ENCODE measurements at places on chromosomes 3 and 15.

GRCh38 chr15:44726568-44727484 lies 9.5 kb upstream of the TRIM69 start:
- peak overlapping the region; percentile 36 for H3K27ac ChIP-seq
- H3K4me1 ChIP-seq, result peaks cover 6% of the 10 kb centered on the region
- no peaks in the 10 kb centered on the region for H3K27me3 ChIP-seq
- no peaks in the 10 kb centered on the region for H3K36me3 ChIP-seq
- peak; percentile 89 for DNase-seq

GRCh38 chr15:49456166-49456565 lies 33.1 kb downstream of the FGF7 start:
- H3K27ac ChIP-seq, result no peak overlapping the region
- H3K4me1 ChIP-seq, result no peaks in the 10 kb centered on the region
- H3K27me3 ChIP-seq, result no peaks in the 10 kb centered on the region

- no peaks in the 10 kb centered on the region for H3K36me3 ChIP-seq
- peaks cover 6% of the 10 kb centered on the region for H3K4me1 ChIP-seq
- DNase-seq, result no peak
- H3K27ac ChIP-seq, result no peak overlapping the region
- no peaks in the 10 kb centered on the region for H3K27me3 ChIP-seq
Measured at GRCh38 chr15:63495780-63496488, 8.5 kb upstream of the USP3 start.

DNA sequence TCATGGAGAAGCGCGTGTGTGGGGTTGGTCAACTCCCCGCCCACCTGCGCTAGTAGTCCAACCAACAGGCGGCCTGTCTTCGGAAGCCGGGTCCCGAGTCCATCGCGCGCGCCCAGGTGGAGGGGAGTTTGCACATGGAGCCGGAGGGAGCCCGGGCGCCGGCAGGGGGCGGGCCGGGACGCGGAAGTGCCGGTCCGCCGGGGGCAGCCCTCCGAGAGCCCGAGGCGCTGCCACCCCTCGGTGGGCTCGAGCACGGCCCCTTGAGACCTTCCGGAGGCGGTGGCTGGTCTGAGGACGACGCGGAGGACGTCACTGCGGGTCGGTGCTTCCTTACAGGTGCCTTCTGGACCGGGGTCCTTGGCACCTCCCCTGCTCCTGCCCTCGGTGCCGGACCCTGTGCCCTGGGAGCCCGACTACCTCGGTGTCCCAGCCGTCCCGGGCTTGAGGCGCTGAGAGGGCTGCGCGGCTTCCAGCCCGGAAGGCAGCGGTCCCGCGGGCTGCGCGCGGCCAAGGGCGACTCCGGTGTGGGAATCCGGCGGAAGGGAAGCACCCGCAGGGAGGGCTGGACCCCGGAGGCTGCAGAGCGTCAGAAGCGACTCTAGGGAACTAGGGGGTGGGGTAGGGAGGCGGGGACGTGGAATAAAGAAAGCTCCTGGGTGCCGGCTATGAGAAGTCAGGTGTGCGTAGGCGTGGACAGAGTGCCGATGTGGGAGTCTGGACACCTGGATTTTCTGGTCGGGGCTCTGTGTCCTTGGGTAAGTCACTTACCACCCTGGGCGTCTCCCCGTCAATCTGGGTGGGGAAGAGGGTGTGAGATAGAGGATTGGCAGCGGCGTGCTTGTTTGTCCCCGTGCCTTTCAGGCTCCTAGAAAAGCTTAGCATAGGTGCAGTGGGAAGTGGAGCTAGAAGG lies 212.3 kb downstream of the FGF12 start:
- peaks cover 5% of the 10 kb centered on the region for H3K4me1 ChIP-seq
- H3K36me3 ChIP-seq, result no peaks in the 10 kb centered on the region
- DNase-seq, result peak; percentile 89
- no peaks in the 10 kb centered on the region for H3K27me3 ChIP-seq

- H3K27me3 ChIP-seq, result no peaks in the 10 kb centered on the region
- peaks cover 7% of the 10 kb centered on the region for H3K4me1 ChIP-seq
- no peak overlapping the region for H3K27ac ChIP-seq
- H3K36me3 ChIP-seq, result no peaks in the 10 kb centered on the region
Measured at GRCh38 chr15:74390647-74391288, 23.3 kb upstream of the CYP11A1 start.

DNA sequence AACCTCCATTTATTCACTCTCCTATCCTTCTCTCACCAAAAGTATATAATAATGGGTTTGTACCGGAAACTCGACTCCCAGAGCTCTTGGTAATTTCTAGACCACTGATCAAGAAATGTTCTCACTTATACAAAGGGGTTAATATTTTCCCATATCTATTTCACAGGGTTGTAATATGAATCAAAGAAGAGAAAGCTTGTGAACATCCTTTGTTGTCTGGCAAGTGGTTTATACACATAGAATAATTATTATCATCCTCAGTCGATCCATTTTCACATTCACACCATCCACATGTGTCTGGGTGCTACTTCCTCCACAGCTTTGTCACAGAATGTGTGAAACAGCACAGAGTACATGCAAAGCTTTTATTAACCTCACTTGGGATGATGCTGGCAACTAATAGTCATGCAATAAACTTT lies 29.9 kb upstream of the STT3B start:
- no peaks in the 10 kb centered on the region for H3K27me3 ChIP-seq
- H3K4me3 ChIP-seq, result no peak overlapping the region
- H3K27ac ChIP-seq, result no peak overlapping the region
- H3K4me1 ChIP-seq, result peaks cover 11% of the 10 kb centered on the region
- DNase-seq, result no peak

DNA sequence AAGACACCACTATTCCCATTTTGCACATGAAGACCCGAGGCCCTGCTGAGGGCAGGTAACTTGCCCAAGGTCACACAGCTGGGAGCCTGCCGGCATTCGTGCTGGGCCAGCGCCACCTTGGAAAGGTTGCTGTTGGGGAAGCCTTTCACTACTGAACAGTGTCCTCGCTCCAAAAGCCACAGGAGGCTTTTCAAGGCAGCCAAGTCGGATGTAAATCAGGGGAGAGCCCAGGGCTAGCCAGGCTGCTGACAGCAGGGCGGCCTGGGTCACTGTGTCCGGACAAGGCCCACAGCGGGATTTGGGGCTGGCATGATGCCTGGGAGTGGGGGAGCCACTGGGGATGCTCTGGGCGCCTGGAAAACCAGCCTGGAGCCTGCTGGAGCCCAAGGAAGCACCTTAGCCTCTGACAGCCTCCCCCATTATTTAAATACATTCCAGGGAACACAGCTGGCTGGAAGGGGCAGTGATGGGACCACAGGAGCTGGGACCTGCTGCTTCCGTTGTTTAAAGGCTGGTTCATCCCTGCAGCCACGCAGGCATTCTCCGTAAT lies 10.5 kb downstream of the SLC6A6 start:
- peak overlapping the region; percentile 22 for H3K27ac ChIP-seq
- peak; percentile 84 for DNase-seq
- H3K27me3 ChIP-seq, result no peaks in the 10 kb centered on the region
- H3K4me3 ChIP-seq, result no peak overlapping the region
- H3K4me1 ChIP-seq, result peaks cover 3% of the 10 kb centered on the region
- no peaks in the 10 kb centered on the region for H3K36me3 ChIP-seq

DNA sequence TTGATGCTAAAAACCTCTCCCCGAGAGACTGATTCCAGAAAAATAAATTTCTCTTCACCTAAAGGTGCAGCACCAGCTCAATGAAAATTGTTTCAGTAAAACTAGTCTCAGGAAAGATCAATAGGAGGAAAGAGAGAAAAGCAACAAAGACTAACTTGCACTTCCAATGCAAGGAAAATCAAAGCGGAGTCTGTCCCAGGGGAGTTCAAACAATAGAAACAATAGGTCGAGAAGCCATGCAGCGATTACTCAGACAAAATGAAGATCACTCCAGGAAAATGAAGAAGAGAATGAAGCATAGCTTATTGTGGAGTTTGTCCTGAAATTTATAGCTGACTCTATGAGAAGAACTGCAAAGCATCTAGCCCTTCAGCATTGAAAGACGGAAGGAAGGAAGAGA lies 105.1 kb upstream of the FRMD4B start:
- H3K27me3 ChIP-seq, result no peaks in the 10 kb centered on the region
- DNase-seq, result no peak
- H3K36me3 ChIP-seq, result no peaks in the 10 kb centered on the region
- no peaks in the 10 kb centered on the region for H3K4me1 ChIP-seq
- no peak overlapping the region for H3K27ac ChIP-seq
- no peak overlapping the region for H3K4me3 ChIP-seq

GRCh38 chr3:196528639-196529233 lies 13.6 kb upstream of the SMCO1 start:
- H3K27ac ChIP-seq, result no peak overlapping the region
- no peaks in the 10 kb centered on the region for H3K27me3 ChIP-seq
- DNase-seq, result peak; percentile 79
- H3K36me3 ChIP-seq, result no peaks in the 10 kb centered on the region
- no peaks in the 10 kb centered on the region for H3K4me1 ChIP-seq

DNA sequence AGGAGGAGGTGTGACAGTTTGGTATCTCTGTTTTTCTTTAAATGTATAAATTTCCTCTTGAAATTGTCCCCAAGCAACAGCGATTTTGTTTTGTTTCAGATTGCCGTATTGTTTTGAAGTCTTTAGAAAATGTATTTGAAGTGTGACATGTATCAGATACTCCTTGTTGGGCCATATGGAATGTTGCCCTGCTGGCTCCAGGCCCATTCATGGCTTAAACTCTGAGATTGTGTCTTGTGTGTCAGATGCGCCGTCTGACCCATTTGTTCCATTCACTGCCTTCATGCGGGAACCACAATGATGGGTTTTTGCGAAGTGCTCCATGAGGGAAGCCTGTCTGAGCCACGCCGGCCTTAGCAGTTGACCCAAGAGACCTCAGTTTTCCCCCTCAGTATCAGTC lies 75.2 kb upstream of the ADAMTSL3 start:
- H3K27me3 ChIP-seq, result no peaks in the 10 kb centered on the region
- no peak overlapping the region for H3K4me3 ChIP-seq
- H3K27ac ChIP-seq, result no peak overlapping the region
- H3K4me1 ChIP-seq, result no peaks in the 10 kb centered on the region

DNA sequence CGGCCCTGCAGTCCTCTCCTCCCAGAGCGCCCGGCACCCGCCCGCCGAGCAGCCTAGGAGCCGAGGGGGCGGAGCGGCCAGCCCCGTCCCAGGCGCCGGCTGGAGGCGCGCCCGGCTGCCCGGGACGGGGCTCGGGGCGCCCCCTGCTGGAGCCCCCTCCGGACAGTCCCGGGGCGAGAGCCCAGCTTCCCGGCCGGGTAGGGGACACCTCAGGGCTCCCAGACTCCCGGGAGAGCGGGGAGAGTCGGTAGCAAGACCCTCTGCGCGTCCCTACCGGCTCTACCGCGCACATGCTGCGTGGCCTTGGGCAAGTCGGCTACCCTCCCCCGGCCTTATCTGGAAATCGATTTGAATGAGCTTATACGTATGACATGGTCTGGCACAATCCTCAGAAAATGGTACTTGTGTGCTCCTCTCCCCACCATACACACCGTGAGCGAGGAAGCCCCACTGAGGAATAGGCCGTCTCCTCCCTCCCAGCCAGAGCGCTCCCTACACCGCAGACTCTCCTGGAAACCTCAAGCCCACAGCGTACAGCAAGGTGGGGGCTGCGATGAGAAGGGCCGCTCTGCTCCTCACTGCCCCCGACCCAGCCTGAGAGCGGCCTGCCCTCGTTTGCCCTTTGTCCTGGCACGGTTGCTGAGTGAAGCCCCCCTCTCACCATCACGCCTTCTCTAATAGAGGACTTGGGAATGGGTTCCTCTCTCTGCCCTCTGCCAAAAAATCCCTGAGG lies at the start of gene DAPK2:
Gene DAPK2 (minus strand): TSS at position 65 of the 733 bp plus-strand sequence. CDS start 6,224 bp downstream, outside the sequence.
- peak; percentile 57 for DNase-seq
- no peak within 1 kb of the TSS for H3K4me3 ChIP-seq
- H3K27ac ChIP-seq, result no peak within 1 kb of the TSS
- no peaks in the 10 kb centered on the region for H3K4me1 ChIP-seq
- no peaks in the 10 kb centered on the region for H3K27me3 ChIP-seq

- no peaks in the 10 kb centered on the region for H3K27me3 ChIP-seq
- peaks cover 5% of the 10 kb centered on the region for H3K4me1 ChIP-seq
- H3K4me3 ChIP-seq, result no peak overlapping the region
- H3K36me3 ChIP-seq, result no peaks in the 10 kb centered on the region
- H3K27ac ChIP-seq, result no peak overlapping the region
Measured at GRCh38 chr15:43899928-43900327, 73.1 kb downstream of the WDR76 start.

DNA sequence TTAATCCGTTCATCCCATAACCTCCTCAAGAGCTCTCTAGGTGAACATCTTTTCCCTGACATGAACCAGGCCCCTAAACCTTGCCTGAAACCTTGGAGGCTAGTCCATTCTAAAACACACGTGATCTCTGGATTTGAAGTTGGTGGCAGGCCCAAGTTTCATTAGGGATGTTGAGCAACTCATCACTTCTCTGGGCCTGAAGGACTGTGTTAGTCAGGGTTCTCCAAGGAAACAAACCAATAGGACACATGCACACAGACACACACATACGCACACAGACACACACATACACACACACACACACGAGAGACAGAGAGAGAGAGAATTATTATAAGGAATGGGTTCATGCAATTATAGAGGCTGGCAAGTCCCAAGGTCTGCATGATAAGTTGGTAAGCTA lies 31.9 kb downstream of the ACAN start:
- no peaks in the 10 kb centered on the region for H3K36me3 ChIP-seq
- no peak overlapping the region for H3K4me3 ChIP-seq
- DNase-seq, result no peak
- no peak overlapping the region for H3K27ac ChIP-seq
- H3K4me1 ChIP-seq, result no peaks in the 10 kb centered on the region

DNA sequence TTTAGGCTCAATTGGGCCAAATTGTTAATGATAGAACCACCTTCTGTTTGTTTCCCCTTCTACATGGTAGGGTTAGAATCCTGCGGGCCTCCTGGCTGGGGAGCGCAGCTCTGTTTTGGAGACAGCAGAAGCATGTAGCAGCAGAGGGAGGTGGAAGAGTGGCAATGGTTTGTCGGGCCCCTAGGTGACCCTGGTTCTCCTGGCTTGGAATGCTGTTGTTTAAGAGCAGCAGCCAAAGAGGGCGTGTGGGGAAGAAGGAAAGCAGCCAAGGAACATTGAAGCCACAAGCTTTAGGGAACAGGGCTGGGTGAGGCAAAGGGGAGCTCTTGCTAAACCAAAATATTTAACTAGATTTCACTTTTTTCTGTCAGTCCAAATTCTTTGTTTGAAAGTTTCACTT lies 213.7 kb upstream of the NR2E3 start:
- H3K27me3 ChIP-seq, result no peaks in the 10 kb centered on the region
- peak; percentile 37 for DNase-seq
- H3K4me3 ChIP-seq, result no peak overlapping the region
- H3K4me1 ChIP-seq, result no peaks in the 10 kb centered on the region

DNA sequence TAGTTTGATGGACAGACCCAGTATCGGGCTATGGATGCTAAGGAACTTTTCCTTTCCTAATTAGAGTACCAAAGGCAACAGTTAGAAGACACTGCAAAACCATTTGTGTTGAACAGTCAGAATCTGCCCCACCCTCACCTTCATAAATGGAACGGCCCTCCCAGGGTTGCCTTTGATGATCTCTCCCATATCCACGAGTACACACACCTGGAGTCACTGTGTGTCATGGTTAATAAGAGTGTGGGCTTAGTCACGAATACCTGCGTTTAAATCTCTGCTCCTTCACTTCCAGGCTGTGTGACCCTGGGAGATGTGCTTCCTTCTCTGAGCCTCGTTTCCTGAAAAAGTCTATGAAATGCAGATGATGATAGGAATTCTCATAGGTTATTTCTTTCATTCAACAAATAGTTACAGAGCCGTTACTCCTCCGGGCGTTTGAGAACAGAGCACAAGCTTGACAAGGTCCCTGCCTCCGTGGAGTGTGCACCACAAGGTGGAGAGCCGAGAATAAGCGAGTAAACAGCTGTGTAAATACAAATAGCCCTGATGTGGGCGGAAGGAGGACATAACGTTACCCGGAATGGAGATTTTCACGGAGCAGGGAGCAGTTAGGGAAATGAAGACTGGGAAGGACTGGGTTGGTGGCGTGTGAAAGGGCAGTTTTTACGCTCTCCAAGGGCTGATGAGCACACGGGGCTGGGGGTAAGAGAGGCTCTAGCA lies 6.7 kb downstream of the SLC51A start:
- no peaks in the 10 kb centered on the region for H3K4me1 ChIP-seq
- no peaks in the 10 kb centered on the region for H3K36me3 ChIP-seq
- no peak overlapping the region for H3K27ac ChIP-seq
- DNase-seq, result no peak

Data from mesendoderm (in vitro differentiated cells).